ENCODE measurements at places on chromosomes 1 and 21.

GRCh38 chr21:38702196-38702595 lies 103.5 kb upstream of the ETS2 start:
- DNase-seq, result no peak

GRCh38 chr21:36699546-36700294 lies 805 bp downstream of the SIM2 start:
- DNase-seq, result no peak

DNA sequence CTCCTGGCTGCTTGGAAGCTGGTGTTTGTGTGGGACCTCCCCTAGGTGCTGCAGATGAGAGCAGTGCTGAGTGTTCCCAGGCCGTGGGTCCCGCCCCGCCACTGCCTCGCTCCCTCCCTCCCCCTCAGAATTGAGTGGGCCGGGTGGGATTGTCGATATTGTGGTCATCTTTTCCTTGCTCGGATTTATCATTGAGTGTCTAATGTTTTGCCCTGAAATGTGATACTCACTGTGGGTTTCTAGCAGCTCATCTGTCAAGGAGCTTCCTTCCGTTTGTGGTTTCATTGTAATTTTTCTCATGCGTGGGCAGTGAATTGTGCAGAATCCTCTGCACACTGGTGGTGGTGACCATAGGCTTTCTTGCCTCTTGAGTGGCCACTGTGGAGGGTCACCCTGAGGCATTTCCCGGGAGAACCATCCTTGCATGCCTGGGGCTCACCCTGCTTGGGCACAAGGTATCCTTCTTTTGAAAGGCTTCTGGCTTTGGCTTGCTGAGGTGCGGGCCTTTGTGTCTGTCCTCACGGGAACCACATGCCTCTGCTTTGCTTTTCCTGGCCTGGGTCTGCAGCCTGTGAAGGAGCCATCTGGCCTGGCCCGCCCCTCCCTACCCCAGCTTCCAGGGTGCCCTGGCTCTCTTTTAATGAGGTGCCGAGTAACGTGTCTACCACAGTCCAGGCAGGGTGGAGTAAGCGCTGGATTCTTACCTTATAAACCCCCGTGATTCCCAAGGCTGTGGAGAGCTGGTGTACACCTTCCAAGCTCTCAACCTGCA lies 25.6 kb downstream of the SLX9 start:
- no peak for DNase-seq

DNA sequence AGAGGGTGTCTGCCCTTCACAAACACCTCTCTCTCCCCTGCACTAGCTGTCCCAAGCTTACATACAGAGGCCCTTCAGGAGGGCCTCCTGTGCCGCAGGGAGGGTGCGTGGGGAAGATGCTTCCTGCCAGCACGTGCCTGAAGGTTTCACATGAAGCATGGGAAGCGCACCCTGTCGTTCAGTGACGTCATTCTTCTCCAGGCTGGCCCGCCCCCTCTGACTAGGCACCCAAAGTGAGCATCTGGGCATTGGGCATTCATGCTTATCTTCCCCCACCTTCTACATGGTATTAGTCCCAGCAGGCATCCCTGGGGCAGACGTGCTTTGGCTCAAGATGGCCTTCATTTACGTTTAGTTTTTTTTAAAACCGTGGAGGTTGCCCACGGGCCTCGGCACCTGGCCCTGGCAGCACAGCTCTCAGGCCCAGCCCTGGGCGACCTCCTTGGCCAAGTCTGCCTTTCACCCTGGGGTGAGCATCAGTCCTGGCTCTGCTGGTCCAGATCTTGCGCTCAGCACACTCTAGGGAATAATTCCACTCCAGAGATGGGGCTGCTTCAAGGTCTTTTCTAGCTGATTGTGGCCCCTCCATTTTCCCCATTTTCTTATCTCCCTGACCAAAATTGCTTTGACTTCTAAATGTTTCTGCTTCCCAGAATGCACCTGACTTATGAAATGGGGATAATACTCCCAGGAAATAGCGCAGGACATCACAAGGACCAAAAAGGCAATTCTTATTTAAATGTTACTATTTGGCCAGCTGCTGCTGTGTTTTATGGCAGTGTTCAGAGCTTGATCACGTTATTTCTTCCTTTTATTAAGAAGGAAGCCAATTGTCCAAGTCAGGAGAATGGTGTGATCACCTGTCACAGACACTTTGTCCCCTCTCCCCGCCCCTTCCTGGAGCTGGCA lies 6.1 kb downstream of the NPPA start:
- no peak for DNase-seq

GRCh38 chr21:35149698-35150097 lies 100.6 kb upstream of the RUNX1 start:
- no peak for DNase-seq

DNA sequence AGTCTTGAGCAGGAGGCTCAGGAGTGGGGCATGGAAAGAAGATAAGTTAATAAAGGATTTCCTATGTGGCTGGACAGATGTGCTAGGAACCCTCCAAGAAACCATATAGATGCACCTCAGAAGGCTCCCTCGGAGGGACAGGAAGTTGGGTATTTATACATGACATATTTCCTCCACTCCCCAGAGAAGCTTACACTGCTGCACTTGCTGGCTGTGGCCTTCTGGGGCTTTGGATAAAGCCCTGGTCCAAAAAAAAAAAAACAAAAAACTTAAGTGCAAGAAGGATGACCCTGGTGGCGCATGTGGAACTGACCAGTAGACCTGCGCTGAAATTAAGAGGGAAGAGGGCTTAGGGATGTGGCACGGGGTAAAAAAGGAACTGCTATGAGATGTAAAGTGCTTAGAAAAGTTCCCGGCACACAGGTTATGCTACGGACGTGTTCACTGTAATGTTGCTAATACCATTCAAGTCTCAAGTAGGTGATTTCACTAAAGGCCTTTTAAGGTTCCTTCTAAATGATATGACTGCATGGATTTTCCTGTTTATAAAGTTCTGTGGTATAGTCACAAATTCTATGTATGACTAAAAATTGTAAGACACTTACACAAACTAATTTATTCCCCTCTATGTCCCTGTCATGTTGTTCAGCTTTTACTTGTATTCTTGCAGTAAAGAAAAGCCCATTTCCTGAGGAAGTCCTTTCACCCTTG lies 253.6 kb downstream of the HMCN1 start:
- DNase-seq, result no peak

DNA sequence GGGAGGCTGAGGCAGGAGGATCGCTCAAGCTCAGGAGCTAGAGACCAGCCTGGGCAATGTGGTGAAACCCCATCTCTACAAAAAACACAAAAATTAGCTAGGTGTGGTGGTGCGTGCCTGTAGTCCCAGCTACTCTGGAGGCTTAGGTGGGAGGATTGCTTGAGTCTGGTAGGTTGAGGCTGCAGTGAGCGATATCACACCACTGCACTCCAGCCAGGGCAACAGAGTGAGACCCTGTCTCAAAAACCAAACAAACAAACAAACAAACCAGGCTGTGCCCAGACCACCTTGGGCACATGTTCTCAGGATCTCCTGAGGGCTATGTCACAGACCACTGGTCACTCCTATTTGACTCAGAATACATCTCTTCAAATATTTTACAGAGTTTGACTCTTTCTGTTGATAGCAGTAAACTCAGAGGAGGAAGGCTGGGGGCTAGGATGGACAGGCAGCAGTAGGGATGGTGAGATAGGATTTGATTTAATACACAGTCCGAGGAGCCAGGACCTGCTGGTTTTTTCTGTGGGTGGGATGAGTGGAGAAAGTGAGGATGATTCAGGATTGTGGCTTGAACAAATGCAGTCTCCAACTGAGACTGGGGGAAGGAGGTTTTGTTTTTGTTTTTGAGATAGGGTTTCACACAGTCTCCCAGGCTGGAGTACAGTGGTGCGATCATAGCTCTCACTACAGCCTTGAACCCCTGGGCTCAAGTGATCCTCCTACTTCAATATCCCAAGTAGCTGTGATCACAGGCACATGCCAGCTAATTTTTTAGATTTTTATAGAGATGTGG lies 46.5 kb downstream of the OLFML3 start:
- no peak for DNase-seq

DNA sequence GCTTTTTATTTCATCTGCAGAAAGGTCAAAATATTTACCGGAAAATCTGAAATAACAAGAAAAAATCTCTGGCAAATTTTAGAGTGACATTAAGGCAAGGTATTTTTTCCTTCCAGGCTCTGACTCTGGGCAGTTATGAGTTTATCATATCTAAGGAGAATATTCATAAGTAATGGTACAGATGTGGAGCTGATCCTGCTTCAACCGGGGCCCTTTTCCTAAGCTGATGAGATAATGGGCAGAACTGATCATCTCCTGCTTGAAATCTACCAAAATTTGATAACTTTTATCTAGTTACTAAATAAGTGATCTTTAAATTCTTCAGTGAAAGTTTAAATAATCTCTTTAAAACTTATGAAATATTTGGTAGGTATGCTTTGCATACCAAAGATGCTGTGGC lies 211.6 kb downstream of the COL11A1 start:
- DNase-seq, result no peak

DNA sequence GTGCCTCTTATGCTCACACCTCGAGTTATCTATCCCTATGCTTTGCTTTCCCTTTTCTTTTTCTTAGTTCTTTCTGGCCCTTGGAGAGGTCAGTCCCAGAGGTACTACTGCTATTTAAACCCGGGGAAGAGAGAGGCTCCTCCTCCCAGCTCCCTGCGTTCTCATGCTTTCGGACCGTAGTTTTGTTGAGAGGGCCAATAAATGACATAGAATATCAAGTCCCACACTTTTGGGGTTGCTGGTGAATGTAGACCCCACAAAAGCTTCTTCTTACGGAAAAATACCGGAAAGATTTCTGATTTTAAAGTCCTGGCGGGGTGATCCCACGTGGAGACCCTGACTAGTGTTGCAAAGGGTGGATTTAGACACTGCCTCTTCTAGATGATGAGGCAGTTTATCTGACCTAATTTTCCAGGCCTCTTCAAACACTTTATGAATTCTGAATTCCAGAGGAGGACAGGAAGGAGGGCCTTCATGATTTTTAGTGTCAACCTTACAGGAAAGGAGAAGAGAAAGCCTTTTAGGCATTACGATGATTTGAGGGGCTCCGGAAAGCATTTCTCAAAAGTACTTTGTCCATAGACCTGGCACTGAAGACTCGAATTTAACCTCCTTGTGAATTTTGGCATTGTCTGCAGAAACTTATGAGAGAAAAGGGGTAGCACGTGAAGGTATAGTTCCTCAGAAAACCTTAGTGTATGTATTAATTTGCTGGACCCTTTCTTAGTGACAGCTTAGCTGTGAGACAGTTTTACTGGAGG lies 694 bp downstream of the TMEM167B start:
- peak; percentile 21 for DNase-seq

DNA sequence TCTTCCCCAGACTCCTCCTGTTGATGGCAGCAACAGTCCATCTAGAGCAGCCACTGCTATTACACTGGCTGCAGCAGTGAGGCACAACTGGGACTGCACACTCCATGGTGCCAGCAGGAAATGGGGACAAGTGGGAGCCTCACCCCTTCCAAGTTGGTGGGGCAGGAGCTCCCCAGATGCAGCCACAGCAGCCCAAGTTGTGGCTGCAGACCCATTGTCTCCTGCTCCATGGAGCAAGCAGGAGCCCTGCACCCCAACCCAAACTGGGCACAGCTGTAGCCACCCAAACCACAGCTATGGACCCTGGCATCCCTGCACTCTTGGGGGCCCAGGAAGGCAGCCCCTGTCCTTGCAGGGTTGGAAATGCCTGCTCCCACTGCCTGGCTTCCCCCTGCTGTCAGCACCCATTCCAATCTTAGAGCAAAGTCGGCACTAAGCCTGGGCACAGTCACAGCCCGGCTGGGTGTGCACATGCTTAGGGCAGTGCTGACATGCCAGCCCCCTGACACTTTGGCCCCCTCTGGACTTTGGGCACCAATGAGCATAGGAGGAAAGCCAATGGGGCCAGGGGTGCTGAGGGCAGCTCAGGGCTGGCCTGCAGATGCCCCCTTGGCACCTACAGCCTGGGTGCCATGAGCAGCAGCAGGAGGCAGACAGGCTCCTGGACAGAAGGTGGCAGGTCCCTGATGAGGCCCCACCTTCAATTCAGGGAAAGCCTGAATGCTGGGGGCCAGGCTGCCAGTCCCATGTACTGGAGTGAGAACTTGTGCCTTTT lies 44.0 kb downstream of the MATN1 start:
- DNase-seq, result no peak

DNA sequence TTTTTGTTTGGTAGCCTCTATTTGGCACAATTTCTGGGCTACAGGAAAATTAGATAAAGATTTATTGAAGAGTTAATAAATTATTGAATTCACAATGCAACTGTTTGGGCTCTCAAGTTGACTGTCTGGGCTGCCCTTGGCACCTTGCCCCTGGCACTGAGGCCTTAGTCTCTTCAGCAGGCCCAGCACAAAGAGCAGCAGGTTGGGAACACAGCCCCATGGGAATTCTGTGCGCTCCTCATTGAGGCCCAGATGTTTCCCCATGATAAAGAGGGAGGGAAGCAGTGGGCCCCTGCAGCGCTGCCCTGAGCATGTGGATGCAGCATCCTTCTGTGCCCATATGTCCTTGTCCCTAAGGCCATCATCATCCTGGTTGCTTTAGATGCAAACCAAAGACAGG lies 2.9 kb downstream of the CRNN start:
- no peak for DNase-seq

- no peak for DNase-seq
These were observed 2.8 kb downstream of the ADGRL2 start for GRCh38 chr1:81803431-81804110.

DNA sequence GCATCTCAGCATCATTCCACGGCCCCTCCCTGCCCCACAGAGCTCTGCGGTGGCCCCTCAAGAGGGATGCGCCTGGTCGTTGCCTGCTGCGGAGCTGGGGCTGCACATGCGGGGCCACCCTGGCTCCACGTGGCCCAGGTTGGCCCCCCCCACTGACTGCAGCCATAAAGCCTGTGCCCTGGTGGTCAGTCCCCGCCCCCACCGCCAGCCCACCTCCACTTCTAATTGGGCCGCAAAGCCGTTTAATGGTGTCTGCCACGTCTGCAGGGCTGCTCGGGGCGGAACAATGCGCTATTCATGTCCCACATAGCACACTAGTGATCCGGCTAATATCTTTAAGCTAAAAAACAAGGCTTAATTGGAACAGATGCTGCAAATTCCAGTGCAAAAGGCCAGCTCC lies 33.5 kb upstream of the ACTRT2 start:
- no peak for DNase-seq

DNA sequence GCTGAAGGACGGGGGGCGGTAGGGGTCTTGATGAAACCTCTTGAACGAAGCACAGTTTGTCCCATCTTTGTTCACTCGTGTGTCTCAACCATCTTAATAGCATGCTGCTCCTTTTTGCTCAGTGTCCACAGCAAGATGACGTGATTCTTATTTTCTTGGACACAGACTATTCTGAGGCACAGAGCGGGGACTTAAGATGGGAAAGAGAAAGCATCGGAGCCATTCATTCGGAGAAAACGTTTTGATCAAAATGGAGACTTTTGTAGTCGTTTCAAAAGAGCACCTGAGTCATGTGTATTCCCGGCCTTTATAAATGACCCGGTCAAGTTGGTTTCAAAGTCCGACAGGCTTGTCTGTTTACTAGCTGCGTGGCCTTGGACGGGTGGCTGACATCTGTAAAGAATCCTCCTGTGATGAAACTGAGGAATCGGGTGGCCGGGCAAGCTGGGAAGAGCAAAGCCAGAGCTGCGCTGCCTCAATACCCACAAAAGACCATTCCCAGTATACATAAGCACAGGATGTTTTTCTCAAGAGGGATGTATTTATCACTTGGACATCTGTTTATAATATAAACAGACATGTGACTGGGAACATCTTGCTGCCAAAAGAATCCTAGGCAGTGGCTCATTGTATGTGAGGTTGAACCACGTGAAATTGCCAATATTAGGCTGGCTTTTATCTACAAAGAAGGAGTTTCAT lies 18.5 kb downstream of the ETS2 start:
- no peak for DNase-seq
